ENCODE measurements at places on chromosomes 12 and 14. TPM values are rescaled to one million over a fixed set of nuclear protein-coding genes. Genes with fewer than 3 reads are reported as not detected.

MYO1H gene
- 1.2 TPM for total RNA-seq

CATSPERB gene
- 2.3 TPM for total RNA-seq

CCDC177 gene
- 0.28 TPM for total RNA-seq

PARPBP gene
- total RNA-seq = 2.6 TPM

TSPAN19 gene
- total RNA-seq = 0.41 TPM

ALX1 gene
- total RNA-seq = not detected

VWF gene
- total RNA-seq = 193 TPM

LMBR1L gene
- total RNA-seq = 25.2 TPM
